ENCODE measurements at places on chromosomes 6 and 20.

- DNase-seq: no peak
Observed at GRCh38 chr20:12605751-12606150, 403.0 kb upstream of the SPTLC3 start.

DNA sequence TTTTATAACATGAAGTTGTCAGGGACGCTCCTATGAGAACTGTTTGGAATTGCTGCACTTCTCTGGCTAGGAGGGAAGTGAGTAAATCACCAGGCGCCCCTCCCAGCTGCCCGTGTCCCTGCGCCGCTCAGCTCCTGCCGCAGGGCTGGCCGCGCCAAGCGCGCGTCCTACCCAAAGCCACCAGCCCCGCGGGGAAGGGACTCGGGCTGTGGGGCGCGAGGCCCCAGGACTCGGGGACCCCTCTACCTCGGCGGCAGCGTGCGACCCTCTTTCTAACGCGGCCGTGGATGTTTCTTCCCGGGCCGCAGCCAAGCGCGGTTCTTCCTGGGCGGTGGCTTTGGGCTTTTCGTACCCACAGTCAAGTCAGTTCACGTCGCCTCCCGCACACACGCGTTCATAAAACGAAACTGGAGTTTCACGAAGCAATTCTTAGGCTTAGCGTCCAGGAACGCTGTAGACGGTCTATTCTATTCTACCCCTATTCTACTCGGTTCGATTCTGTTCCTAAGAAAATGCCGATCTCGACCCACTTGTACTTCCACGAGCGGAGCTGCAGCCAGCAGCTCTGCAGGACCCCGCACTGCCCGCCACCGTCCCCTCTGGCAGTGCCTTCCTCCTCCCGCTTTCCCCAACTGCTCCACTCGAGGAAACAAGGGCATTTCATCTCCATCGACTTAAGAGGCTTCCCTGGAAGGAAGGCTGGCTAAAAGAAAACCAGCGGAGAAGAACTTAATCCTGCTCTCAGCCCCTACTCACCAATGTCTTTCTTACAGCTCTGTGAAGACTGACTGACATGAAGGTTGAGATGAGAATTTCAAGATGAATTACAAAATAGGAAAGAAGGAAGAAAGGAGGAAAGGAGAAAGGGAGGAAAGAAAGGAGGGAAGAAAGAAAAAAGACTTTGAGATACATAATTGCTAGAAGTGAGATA lies 15.4 kb downstream of the FOXC1 start:
- peak; percentile 47 for DNase-seq

GRCh38 chr6:41663568-41663967 lies 25.3 kb downstream of the MDFI start:
- no peak for DNase-seq

GRCh38 chr6:29845405-29846006 lies 17.9 kb downstream of the HLA-G start:
- no peak for DNase-seq

GRCh38 chr6:151054306-151054705 lies 185.5 kb upstream of the AKAP12 start:
- no peak for DNase-seq

DNA sequence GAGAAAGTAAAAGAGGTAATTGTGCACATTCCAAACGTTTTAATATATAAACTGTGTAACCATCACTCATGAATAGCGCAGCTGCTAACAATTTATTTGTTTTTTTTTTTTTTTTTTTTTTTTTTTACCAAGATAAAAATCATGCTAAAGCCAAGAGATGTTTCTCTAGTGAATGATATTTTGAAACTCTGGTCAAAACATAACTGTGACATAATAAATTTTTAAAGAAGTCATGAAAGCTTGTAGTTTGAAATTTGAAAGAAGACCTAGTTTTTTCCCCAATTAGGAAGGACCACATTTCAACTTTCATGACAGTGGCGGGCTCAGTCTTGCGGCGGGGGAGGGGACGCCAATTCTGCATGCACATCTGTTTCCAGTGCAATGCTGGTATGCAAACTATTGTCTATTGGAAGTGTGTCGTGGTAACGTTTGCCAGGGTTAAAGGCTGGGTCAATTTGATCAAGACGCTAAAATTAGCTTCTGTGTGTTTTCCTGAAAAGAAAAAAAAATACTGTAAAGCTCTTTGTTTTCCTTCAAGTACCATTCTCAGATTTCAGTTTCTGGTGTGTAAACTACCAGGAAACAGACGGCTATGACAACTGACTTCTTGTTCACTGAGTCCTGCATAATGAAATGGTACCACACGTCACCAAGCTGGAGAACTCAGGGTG lies 211.9 kb downstream of the FOXC1 start:
- no peak for DNase-seq

- DNase-seq: peak; percentile 59
Observed at GRCh38 chr6:149862922-149863697, 1.0 kb downstream of the LRP11 start.

GRCh38 chr6:160679402-160679769 lies 15.3 kb upstream of the LPA start:
- DNase-seq: no peak

GRCh38 chr6:159742165-159742564 lies 14.9 kb downstream of the WTAP start:
- no peak for DNase-seq

GRCh38 chr6:40138273-40138720 lies 204.0 kb upstream of the MOCS1 start:
- DNase-seq: peak; percentile 58

DNA sequence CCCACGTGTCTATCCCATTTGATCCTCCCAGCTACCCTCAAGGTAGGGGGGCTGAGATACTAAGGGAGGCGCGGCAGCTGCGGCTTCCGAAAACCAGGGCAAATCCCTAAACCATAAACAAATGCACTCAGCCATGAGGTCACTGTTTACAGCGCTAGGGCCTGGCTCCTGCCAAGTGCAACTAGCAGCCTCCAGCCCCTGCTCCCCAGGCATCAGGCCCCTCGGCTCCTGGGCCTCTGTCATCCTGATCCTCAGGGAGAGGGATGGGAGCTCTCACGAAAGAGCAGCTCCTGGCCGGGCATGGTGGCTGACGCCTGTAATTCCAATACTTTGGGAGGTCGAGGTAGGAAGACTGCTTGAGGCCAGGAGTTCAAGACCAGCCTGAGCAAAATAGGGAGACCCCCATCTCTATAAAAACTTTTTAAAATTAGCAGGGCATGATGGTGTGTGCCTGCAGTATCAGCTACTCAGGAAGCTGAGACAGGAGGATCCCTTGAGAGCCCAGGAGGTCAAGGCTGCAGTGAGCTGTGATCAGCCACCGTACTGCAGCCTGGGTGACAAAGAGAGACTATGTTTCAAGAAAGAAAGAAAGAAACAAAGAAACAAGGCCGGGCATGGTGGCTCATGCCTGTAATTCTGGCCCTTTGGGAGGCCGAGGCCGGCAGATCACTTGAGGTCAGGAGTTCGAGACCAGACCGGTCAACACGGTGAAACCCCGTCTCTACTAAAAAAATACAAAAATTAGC lies 42.5 kb upstream of the TLDC2 start:
- no peak for DNase-seq

DNA sequence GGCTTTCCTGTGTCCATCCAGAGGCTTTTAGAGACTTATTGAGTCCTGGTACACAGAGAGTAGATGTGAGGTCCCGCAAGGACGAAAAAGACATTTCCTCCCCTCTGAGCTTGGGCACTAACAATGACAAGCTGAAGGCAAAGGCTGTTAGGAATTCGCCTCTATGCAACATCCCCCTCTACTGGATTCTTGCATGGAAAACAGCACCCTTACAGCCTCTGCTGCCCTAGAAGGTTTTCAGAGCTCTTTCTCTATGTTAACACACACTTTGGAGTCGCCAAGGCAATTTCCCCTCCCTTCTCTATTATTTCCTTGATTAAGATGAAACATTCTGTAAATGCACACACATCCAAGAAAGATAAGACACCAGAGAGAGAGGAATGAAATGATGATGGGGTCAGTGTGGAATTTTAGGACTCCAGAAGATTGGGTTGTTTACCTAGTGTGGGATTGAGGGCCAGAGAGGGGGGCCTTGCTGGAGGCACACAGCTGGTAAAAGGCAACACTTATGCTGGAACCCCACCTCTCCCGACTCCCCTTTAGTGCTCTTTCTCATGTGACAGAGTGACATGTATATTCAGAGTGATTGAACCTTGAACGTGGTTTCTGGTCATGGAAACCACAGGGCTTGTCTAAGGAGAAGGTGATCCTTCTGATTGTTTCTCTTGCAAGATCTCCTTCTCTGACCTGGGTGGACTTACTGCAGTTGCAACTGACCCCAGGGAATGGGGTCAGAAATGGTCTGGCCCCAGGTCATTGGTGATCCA lies 300.7 kb downstream of the CLIC5 start:
- DNase-seq: peak; percentile 60

DNA sequence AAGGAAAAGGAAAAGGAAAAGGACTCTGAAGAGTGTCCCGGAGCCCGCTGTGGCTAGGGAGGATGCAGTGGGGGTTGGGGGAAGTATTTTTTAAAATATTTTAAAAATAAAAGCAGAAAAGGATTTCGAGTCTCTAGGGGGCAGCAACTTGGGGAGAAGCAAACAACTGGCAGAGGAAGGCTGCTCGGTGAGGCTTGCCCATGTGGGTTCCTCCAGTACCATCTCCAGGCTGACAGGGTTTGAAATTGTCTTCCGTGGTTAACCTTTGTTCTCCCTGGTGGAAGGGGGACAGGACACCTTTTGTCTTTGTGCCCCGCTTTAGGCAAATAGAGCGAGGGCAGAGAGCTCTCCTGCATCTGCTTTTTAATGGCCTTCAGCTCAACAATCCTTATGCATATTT lies 60.4 kb upstream of the SNX9 start:
- no peak for DNase-seq

DNA sequence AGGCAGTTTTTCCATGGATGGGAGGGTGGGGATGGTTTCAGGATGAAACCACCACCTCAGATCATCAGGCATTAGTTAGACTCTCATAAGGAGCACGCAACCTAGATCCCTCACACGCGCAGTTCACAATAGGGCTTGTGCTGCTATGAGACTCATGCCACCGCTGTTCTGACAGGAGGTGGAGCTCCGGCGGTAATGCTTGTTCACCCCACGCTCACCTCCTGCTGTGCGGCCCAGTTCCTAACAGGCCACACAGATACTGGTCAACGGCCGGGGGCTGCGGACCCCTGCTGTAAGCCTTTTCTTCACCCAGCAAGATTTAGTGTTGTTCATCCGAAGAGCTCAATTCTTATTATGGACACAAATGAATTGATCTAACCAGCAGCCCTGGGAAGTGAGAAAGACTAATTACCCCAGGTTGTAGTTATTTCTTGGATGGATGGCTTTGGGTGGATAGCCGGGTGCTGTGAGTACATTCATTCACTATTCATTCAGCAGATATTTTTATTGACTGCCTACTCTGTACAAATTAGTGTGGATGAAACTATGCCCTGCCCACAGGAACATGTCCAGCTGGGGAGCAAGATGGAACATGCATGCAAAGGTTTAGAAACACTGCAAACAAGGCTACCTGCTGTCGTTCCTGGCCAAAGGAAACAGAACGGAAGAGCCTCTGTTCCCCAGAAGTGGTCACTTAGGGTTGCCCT lies 57.2 kb downstream of the RIOK1 start:
- no peak for DNase-seq

GRCh38 chr6:91573826-91574416 lies 987.0 kb upstream of the MAP3K7 start:
- DNase-seq: no peak

- DNase-seq: peak; percentile 54
Observed at GRCh38 chr6:42075159-42075838, 25.0 kb downstream of the TAF8 start.

- no peak for DNase-seq
Observed at GRCh38 chr20:8242827-8243724, 111.0 kb downstream of the PLCB1 start.

All from GM20000 (cell line).